ENCODE measurements at places on chromosomes 7 and 10.

- DNase-seq, result no peak
Observed at GRCh38 chr7:28132959-28133870, 47.4 kb downstream of the JAZF1 start.

DNA sequence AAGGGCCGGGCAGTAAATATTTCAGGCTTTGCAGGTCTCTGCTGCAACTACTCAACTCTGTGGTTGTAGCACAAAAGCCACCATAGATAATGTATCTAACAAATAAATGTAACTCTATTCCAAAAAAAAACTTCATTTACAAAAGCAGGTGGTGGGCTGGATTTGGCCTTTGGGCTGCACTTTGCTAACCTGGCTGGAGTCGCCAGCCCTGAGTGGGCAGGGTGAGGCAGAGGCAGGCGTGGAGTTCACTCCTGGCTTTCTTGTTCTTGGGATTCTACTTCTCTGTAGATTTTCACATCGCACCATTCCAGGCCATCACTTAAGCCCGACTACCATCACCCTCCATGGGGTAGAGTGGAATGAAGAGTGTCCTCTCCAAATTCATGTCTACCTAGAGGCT, 367.6 kb upstream of the MGMT start:
- no peak for DNase-seq

- no peak for DNase-seq
Observed at GRCh38 chr7:141513720-141514119, 37.5 kb upstream of the AGK start.

- no peak for DNase-seq
Observed at GRCh38 chr10:115001506-115002381, 63.7 kb downstream of the TRUB1 start.

DNA sequence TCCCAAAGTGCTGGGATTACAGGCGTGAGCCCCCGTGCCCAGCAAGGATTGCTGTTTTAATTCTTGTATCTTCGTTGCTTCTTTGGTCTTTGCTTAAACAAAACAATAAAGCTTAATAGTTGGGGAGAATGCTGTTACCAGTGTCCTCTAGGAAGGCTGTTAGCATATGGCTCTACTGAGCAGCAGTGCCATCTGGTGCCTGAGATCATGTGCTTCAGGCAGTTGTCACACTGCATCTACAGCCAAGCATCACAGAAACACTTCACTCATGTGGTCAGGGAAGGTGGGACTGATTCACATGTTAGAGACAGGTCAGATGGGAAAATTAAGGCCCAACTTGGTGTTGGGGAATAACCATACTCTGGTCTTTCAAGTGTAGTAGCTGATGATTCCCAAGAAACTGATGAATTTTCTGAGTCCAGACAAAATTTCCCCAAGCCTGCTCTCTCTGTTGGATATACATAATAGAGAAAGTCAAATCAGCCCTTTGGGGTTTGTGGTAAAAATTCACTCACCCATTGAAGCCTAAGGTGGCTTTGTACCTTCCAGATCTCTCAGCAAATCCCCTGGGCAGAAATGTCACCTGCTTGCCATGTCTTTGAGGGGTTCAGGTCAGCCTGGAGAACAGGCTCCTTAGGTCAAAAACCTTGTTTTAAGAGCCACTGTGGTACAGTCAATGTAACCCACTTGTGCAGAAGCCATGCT, 28.4 kb downstream of the UBE2D4 start:
- DNase-seq, result no peak

DNA sequence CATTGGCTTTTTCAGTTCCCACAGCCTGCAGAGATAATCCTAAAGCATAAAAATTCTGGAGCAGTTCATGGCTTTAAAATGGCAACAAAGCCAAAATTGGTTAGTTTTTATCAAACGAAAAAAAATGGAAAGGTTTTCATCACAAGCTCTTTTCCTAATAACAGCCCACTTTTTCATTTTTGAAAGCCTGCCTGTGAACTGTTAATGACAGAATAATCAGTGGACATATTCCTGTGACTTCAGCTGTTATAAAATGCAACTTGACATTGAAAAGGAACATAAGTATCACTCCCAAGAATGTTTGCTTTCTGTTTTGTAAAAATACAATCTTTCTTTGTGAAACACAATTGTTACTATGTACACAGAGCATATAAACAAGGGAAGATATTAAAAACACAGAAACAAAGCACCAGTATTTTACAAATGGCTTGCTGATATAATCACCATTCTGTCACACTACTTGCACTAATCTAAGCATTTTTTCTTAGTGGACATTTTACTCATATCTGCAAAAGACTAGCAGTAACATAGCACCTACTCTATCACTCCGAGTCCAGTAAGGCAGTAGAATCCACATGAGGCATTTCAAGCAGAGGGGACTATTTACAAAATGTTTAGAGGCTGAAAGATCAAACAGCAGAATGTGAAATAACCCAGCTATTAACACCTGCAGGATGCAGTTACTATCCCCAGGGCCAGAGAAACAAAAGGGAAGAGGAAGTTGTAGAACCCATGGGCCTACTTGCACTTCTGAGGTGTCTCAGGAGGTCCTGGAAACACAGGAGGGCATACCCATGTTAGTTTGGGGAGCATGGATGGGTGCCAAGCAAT, 26.4 kb downstream of the MACC1 start:
- no peak for DNase-seq

- no peak for DNase-seq
Observed at GRCh38 chr10:54914049-54914448, 113.0 kb upstream of the PCDH15 start.

- DNase-seq, result no peak
Observed at GRCh38 chr10:4270116-4270515, 485.1 kb upstream of the KLF6 start.

GRCh38 chr10:78762086-78762630, 306.6 kb upstream of the ZMIZ1 start:
- no peak for DNase-seq

GRCh38 chr7:17487343-17487742, 188.9 kb downstream of the AHR start:
- DNase-seq, result no peak

GRCh38 chr10:126021833-126022500, 125.6 kb downstream of the FANK1 start:
- no peak for DNase-seq

DNA sequence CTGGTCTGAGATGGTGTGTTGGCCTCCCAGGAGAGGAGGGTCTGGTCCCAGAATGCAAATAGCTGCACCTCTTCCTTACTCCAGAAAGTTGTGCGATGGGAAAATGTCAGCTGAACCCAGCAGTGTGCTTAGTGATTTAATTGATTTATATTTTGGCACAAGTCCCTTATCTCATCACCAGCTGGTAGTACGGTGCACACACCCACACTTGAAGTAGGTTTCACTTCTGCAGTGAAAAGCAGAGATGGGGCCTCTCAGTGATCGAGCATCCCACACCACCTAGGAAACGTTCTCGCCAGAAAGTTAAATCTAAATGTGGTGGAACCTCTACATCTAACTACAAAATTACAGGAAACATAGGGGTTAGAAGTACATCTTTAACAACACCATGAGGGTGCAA, 80.4 kb downstream of the UBE3C start:
- no peak for DNase-seq

- DNase-seq, result no peak
Observed at GRCh38 chr10:7944215-7944480, 110.3 kb upstream of the GATA3 start.

DNA sequence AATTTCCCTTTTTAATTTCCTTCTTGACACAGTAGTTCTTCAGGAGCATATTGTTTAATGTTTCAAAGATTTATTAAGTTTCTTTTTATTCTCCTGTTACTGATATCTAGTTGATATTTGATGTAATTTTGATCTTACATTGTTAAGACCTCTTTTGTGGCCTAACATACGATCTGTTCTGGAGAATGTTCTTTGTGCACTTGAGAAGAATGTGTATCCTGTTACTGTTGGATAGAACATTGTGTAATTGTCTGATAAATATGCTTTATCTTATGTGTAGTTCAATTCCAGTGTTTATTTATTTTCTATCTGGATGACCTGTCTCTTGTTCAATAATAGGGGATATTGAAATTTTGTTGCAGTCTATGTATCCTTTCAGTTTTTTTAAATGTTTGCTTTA, 106.7 kb downstream of the ITGB1 start:
- no peak for DNase-seq

- DNase-seq, result no peak
Observed at GRCh38 chr7:152633504-152633903, 42.4 kb downstream of the XRCC2 start.

DNA sequence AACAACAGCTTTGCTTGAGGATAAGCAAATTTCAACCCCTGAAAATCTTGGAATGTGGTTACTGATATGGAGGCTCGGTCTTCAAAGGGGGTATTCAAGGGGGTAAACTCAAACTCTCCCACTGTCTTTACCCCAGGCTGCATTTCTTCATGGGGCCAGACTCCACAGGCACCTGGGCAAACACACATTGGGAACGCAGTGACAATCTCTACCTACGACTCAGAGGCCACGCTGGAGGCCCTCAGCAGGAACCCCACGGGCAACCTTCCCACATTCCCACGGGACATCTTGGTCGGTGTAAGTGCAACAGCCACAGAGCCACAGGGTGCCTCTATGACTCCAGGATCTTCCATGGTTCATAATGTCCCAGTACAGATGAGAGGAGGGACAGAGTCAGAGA, 2.2 kb upstream of the INSIG1 start:
- DNase-seq, result no peak

- no peak for DNase-seq
Observed at GRCh38 chr7:79534128-79534527, 80.7 kb upstream of the MAGI2 start.

GRCh38 chr7:139118805-139119485, 9.4 kb upstream of the ZC3HAV1 start:
- peak; percentile 54 for DNase-seq

DNA sequence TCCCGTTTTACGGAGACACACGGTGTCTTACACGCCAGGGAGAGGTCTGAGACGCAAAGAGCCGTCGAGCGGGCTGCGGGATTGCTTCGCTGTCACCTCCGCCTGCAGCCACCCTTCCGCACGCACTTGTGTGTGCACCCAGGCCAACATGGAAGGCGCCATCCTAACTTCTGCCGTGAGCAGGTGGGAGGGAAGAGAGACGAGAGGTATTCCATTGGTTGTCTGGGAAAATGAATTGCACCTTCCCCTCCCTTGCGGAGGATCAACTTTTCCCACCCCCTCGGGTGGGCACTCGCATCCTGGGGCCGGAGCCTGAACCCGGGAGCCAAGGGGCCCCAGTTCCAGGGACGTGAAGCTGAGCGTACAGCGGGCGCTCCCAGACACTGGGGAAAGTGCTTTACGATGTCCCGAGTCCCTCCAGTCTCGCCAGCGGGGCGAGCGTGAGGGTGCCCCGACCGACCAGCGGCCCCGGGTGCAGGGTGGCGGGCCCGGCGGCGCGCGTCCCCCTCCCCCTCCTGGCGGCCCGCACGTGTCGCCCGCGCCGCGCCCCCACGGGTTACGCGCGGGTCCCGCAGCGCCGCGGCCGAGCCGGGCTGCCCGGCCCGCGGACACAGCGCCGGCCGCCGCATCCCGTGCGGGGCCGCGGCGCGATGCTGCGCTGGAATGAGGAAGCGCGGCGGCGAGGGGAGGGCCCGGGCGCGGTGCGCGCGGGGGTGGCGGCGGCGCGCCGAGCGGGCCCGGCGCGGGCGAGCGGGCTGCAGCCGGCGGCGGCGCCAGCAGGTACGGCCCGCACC, 984 bp upstream of the IKZF1 start:
- DNase-seq, result no peak

DNA sequence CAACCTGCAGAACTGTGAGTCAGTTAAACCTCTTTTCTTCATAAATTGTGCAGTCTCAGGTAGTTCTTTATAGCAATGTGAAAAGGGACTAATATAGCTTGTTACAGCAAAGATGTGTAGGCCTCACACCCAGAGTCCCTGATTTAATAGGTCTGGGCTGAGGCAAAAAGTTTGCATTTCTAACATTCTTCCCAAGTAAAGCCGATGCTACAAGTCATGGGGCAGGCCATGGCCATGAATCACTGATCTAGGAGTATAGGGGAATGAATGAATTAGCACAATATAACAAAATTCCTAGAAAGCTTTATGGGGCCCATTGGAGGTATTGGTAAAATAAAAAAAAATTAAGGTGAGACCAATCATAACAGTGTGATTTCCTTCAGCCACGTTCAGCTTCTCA, 11.5 kb upstream of the AASS start:
- no peak for DNase-seq

Data from activated CD4-positive, CD25-positive, alpha-beta regulatory T cell treated with anti-CD3 and anti-CD28 coated beads, Interleukin-2, amount 50 U/mL, for 72 hours (primary cell).